MG63 (cell line): ENCODE measurements at places on chromosomes 5 and 9. TPM values are rescaled to one million over a fixed set of nuclear protein-coding genes. Genes with fewer than 3 reads are reported as not detected.

The ZNF346 gene
- 13.7 and 28.8 TPM in 2 replicates for total RNA-seq

The ALDH7A1 gene
- total RNA-seq: 103 and 107 TPM in 2 replicates

The TRPM3 gene
- not detected in 2 replicates for total RNA-seq

The ZNF782 gene
- total RNA-seq: 5.1 and 6.3 TPM in 2 replicates

The C5orf52 gene
- not detected in 2 replicates for total RNA-seq
